Effector CD8-positive, alpha-beta T cell (primary cell): ENCODE measurements at places on chromosomes 2 and 18.
A peak's percentile ranks its signal among the peaks of the same experiment; 100 is the strongest.

DNA sequence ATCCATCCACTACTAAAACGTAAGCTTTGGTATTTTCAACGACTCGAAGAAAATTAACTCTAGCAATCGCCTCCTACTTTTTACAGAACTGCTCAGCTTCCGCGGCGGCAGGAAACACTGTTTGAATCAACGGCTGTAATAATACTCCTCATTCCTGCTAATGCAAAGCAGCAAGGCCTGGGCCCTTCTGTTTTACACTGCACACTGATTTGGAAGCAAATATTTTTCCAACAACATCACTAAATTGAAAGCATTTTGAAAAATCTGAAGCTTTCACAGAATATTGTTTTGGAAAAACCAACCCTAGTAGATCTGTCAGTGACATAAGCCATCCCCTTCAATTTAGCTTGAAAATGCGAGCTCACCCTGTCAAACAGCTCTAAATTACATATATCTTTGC lies 261.2 kb downstream of the TXNL1 start:
- DNase-seq = no peak

GRCh38 chr2:205646680-205647079 lies 35.6 kb upstream of the NRP2 start:
- DNase-seq = no peak

DNA sequence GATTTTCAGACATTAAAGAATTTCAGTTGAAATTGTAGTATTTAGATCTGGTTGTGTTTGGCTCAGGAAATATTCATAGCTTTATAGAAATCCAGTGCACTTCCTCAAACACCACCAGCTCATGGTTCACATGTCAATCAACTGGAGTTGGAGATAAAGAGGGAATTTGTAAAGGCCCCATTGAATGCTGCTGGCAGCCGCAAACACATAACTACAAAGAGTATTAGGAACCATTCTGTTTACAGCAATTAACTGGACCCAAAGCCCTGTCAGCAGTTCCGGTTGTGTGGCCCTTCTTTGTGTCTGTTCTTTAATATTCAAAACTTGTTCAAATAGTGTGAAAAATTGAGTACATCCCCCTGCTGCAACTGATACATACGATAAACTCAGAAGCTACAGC lies 107.4 kb upstream of the LRRTM4 start:
- DNase-seq = no peak

- no peak for DNase-seq
These were observed 4.8 kb downstream of the AMER3 start for GRCh38 chr2:130759906-130760753.

- no peak for DNase-seq
These were observed 59.2 kb downstream of the CCDC141 start for GRCh38 chr2:178990533-178991241.

DNA sequence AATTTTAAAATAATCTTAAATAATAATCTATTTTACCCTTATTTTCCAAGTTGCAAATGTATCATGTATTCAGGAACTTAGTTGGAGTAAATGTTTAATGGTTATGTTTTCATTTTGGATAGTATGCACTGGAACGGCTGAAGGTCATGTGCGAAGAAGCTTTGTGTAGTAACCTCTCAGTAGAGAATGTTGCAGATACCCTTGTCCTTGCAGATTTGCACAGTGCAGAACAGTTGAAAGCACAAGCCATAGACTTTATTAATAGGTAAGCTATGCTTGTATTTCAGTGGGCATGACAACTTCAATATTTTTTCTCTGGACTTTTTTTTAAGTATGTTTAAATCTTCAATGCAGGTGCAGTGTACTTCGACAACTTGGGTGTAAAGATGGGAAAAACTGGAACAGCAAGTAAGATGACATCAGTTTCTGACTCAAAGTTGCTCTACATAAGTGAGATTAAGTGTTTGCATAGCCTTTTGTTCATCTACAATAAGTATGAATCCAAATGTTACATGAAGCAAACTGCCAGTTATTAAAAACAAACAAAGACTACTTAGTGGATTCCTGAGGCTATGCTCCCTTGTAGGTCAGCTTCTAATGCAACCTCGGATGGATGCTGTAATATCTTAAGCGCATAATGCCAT lies 63.1 kb downstream of the SPOPL start:
- no peak for DNase-seq

DNA sequence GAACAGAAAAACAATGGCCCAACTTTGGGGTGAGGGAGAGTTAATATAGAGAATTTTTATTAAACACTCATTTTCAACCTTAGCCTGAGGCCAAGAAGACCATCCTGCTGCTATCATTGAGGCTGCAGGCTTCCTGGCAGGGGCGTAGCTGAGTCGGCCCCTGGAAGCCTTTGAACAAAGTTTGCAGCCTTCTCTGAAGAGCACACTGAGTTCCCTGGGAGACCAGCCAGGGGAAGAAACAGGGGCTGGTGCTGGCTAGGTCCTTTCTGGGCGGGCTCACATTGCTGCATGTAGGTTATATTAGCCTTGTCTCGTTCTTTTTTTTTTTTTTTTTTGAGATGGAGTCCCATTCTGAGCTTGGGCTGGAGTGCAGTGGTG lies 126.8 kb upstream of the HS6ST1 start:
- DNase-seq = no peak

DNA sequence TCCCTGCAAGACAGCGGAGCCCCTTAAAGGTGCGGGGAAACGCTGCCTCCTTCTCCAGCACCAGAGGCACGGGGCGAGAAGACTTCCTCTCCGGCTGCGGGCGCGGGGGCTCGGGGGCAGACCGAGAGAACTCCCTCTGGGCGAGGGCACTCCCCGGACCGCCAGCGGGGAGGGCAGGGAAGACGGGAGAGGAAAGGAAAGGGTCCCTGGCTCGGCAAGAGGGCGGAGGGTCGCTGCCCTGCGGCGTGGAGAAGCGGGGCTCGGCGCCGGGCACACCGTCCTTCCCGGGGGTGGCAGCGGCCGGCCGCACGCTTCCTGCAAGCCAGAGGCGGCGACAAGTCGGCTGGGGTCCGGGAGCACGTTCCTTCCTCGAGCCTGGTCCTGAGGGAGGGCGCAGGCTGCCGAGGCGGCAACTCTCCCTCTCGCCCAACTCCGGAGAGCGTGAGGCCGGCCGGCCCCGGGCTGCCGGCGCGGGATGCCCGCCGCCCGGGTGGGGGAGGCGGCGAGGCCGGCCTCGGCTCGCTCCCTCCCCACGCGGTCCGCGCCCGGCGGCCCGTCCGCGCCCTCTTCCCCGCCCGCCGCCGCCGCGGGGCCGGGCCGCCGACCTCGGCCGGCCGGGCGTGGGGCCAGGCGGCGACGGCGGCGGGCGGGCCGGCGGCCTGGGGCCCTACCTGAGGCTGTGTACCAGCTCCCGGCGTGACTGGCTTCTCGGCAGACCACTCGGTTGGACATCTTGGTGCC lies 1.1 kb downstream of the MEMO1 start:
- peak; percentile 20 for DNase-seq

- DNase-seq = no peak
These were observed 834 bp upstream of the BUB1 start for GRCh38 chr2:110678457-110679336.

DNA sequence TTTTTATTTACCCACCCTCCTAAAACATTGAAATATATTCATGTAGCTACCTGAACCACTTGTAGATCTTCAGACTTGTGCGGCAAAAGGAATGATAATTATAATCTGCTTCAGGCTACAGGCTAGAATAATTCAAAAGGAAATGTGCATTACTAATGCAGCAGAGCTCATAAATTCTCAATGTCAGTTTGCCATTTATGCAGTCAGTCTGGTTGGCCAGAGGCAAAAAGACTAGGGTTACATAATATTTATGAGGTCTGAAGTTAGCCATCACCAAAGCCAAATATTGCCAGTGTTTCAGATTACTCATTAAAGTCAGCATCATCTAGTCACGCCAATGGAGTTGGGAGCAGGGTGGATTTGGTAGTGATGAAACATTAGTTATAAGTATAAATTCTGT lies 38.9 kb downstream of the METAP1D start:
- no peak for DNase-seq

GRCh38 chr18:5879479-5879882 lies 15.8 kb downstream of the TMEM200C start:
- DNase-seq = no peak

DNA sequence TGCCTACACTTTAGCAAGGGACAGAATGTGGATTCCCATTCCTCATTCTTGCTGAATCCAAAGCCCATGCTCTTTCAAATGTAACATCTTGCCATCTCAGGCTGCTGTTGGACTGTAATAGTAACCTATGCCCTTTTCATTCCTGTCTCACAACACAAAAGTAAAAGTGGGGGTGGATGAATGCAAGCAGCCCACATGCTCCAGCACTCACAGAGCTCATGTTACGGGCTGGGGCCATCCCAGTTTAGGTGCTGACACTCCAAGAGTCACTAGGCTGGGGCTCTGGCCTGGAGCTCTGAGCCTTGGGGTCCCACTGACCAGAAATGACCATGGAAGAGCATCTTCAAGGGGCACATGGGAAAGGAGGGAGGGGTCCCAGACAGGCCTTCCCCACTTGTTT lies 47.6 kb downstream of the CCBE1 start:
- DNase-seq = no peak

GRCh38 chr2:137117385-137117784 lies 352.0 kb downstream of the THSD7B start:
- no peak for DNase-seq

GRCh38 chr2:8219096-8219495 lies 462.8 kb upstream of the ID2 start:
- no peak for DNase-seq
